ENCODE measurements at places on chromosomes 5 and 9. TPM values are rescaled to one million over a fixed set of nuclear protein-coding genes. Genes with fewer than 3 reads are reported as not detected.

DNA sequence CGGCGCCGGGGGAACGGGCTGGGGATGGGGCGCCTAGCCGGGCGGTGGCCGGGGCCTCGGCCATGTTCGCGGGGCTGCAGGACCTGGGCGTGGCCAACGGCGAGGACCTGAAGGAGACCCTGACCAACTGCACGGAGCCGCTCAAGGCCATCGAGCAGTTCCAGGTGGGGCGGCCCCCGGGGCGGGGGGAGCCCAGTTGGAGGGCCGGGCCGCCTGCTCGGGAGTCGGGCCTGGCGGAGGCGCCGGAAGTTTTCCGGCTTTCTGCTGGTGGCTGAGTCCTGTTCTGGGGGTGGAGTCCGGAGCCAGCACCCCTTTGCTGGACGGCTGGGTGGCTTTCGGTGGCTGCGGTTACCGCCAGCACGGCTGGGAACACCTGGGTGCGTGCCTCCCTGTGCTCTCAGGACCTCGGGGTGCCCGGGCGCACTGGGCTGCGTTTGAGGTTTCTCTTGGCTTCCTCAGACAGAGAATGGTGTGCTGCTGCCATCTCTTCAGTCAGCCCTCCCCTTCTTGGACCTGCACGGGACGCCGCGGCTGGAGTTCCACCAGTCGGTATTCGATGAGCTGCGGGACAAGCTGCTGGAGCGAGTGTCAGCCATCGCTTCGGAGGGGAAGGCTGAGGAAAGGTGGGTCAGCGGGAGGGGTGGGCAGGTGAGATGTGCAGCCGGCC lies 454 bp downstream of the NELFB start:
- peak; percentile 60 for DNase-seq

DNA sequence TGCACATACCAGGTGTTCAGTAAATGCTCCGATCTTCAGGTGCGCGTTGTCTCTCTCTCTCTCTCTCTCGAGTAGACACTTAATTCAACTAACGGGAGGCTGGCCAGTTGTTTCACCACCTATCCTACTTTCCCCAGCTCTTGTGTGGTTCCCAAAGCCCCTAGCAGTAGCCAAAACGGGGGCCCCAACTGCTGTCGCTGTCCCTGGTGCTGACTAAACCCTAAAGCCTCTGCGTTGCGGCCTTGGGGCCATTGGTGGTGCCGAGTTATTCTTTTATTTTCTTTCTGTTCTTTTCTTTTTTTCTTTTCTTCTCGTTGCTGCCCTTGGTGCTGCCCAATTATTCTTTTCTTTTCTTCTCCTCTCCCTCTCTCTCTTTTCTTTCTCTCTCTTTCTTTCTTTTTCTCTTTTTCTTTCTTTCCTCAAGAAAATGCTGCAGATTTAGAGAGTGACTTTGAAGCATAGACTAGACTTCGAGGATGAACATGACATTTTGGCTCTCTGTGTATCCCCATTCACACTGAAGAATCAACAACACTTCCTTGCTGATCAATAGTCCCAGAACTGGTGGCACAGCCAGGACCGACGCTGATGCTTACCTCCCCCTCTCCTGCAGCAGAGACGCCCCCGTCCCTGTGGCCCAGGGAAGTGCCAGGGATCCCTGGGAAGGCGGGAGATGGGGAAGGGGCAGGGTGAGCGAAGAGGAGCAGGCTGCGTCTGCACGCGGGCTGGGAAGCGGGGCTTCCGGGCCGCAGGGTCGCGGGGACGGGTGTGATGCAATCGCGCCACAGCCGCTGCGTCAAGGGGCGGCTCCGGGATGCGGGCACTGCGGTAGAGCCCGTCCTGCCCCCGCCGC lies at the start of gene FBLL1:
Gene FBLL1, plus strand, starts transcription at position 785 of the 853 bp plus-strand sequence. CDS start 200 bp downstream, outside the sequence.
- DNase-seq = no peak

GRCh38 chr5:59709846-59710245 lies 183.7 kb downstream of the PDE4D start:
- DNase-seq = peak; percentile 21

DNA sequence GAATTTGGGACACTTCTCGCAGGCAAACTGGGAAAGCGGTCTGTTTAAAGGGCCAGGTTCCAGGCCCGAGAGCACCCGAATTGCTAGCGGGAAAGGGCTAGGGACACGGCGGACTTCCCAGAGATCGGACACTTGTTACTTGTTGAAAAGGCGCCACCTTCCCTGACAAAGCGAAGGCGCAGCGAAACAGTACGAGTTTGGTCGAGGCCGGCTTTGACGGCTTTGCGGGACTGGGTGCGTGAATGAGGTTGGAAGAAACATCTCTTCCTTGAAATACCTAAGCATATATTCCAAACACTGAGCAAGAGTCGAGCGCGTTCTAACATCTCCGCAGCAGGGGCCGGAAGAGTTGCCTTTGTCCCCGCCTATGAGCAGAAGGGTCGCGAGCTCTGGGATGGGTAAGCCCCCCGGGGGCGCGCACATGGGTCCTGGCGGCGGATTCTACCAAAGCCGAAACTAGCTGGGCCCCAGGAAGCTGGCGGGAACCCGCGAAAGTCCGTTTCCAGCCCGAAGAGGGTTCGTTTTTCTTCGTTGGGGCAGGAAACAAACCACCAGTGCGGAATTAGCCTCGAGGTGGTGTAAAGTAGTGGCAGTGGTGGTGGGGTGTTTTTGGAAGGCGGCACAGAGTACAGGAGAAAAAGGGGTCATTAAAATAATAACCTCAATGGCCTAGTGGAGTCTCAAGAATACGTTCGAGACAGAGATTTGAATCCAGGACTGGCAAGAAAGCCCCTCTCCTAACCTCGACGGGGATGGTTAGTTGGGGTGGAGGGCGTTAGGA lies 1.5 kb downstream of the GDNF start:
- no peak for DNase-seq

DNA sequence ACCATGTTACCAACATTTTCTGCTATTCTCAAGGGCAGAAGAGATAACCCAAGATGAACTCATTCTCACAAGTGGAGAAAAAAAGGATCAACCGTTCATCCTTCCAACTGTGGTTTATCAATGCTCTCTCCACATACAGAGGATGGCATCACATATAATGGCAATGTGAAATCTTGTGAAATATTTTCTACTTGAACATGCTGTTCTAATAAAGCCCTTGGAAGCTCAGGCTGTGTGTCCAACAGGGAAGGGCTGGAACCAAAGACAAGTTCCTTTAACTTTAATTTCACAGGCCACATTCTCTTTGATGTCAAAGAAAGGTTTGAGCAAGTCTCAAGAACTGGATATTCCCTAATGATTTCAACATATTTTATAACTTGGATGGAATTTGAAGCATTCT lies 230.5 kb downstream of the SPOCK1 start:
- DNase-seq = no peak

DNA sequence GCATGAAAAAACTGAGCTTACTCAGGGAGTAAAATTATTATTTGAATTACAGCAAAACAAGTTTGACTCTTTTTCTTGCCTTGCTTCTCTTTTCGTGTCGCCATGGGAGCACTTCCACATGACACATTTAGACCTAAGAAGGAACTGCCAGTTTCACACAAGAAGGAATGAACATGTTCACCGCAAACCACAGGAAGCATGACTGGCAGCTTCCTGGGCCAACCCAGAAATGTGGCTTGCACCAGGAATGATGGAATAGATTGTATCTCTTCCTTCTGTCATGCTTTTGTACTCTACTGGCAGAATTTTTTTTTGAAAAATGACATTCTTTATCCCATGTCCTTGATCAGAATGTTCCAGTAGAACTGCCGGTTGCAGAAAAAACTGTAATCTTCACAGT lies 32.9 kb upstream of the MAN2A1 start:
- peak; percentile 32 for DNase-seq

DNA sequence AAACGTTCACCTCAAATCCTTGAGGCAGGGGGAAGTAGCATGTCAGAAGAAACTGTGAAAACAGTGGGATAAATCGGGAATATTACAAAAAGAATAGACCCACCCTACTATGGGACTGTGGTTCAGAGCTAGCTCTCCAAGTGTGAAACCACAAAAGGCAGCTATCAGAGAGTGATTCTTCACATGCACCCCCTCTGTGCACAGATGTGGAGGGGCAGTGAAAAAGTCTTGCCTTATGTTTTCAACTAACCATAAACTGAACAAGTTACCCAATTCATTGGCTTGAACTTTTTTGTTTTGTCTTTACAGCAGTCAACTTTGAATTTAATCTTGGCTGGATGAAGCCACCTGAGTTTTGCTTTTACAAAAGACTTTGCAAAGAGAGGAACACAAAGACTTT lies 98.8 kb upstream of the NR4A3 start:
- DNase-seq = no peak

DNA sequence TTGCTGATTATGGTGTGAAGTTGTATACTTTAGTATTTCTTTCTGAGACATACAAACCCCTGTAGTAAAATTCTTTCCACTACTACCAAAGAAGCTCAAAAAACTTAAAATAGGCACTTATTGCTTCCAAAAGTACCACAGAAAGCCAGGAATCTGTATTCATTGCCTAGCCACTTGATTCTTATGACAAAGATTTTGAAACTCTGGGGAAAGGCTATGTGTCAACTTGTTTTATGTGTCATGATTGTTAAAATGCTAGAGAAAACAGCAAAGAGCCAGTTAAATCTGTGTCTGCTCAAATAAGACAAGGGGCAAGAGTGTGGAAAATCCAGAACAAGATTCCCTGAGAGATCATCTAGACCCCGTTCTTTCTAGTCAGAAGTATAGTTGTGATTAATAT lies 6.0 kb downstream of the KIF2A start:
- DNase-seq = no peak

DNA sequence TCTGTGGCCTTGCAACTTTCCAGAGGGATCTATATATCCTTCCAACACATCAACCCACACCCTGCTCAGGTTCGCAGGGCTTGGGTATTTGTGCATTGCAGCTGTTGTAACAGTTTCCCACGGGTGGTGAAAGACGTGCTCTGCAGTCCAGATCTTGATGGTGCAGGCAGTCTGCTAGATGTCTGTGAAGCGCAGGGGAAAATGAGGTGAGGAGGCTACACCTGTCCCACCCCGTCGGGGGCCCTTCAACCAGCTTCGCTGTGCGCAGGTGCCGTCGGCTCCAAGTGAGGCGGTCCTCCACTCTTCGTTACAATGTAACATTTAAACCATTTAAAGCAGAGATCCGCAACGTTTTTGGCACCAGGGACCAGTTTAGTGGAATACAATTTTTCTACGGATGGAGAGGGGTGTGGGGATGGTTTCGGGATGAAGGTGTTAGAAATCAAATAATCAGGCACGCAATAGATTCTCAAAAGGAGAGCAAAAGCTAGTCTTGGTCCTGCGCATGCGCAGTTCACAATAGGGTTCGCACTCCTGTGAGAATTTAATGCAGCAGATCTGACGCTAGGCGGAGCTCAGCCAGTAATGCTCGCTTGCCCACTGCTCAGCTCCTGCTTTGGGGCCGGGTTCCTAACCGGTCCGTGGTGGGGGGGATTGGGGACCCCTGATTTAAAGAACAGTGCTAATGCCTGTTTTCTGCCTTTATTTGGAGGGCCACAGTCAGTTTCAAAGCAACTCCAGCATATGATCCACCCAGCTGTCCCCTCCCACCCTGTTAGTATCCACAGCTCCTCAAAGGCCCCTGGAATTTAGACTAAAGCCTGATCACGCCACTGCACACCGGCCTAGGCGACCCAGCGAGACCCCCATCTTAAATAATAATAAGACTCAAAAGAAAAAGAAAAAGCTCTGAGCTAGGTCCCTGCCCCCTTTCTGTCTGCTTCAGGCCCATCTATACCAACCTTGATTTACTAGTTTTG lies 97.1 kb upstream of the SELENOP start:
- peak; percentile 91 for DNase-seq

DNA sequence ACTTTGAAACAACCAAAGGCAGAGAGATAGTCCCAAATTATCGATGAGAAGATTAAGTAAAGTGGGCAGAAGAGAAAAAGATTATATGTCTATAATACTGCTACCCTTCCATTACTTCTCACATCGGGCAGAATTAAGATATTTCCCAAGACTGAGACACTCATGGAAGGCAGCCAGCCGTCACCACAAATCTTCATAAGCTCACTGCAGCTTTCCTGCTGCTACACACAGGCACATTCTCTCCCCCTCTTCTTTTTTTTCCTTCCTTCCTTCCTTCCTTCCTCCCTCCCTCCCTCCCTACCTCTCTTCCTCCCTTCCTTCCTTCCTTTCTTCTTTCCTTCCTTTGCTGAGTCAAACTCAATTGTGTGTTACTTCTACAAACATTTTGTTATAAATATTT lies 58.7 kb upstream of the SPATA31C2 start:
- peak; percentile 18 for DNase-seq

- no peak for DNase-seq
These were observed 221.4 kb upstream of the TRIM32 start for GRCh38 chr9:116465576-116466270.

DNA sequence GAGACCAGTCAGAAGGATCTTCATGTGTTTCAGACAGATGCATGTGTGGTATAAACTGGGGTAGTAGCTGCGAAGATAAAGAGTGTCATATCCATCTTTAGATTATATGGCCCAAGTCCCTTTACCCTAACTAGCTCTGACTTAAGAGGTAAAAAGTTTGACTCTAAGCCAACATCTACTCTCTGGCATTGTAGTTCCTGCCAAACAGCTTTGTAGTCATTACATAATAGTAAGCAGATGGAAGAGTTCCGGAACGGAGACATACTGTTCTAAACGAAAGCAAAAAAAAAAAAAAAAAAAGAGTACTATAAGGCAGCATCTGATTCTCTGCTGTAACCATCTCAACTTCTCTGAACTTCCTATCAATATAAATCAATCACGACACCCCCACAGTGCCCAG lies 48.8 kb downstream of the CEMIP2 start:
- no peak for DNase-seq

- DNase-seq = no peak
These were observed 92.0 kb downstream of the ZNF608 start for GRCh38 chr5:124654418-124654817.

DNA sequence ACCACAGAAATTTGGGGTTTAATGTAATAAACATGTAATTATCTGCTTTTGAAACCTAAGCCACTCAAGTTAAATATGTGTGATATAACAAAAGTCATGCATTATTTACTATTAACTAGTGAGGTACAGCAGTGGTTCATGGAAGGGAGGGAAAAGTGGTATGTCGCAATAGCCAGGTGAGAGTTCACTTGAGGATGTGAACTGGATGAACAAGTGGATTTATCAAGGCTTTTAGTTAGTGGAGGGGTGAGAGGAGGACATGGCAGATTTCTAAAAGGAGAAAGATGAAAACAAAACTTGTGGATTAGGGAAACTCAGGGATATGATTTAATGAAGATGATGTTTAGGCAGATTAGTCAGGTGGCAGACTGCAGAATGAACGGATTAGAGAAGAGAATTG lies 141.3 kb upstream of the NFIB start:
- DNase-seq = no peak

DNA sequence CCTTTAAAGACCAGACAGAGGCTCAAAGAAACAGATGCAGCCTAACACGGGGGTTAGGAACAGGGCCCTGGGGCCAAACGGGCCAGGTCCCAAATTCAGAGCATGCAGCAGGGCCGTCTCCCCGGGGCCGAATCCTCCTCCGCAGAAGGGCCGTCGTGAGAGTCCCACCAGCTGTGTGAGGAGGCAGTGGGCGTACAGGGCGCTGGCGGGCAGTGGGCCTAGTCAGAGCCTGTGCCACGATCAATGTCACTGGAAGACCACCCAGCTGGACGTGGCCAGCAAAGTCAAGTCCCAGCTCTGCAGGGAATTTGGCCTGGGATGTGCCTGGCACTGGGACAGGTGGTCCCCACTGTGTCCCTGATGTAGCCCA lies 15.8 kb upstream of the FCN2 start:
- DNase-seq = no peak

Gene FBXW2
- 52.1 TPM for total RNA-seq

Gene PKD2L2
- total RNA-seq = not detected

Gene PRDM9
- not detected for total RNA-seq

Gene TOR4A
- total RNA-seq = 121 TPM

Gene SLCO4C1
- total RNA-seq = 1.1 TPM

Gene NEUROG1
- not detected for total RNA-seq

Gene PLCXD3
- not detected for total RNA-seq

Gene FCN2
- total RNA-seq = not detected

Gene OBP2B
- not detected for total RNA-seq

Data from transverse colon (tissue), 4 donors.